A549 treated with CORT108297 at 1 μM for 4 hours (cell line): ENCODE measurements at places on chromosomes 1 and 21. TPM values are rescaled to one million over a fixed set of nuclear protein-coding genes. Genes with fewer than 3 reads are reported as not detected.

The ZNF593OS gene
- total RNA-seq, result 0.09 to 0.47 TPM in 2 of 5 replicates, not detected in the others

The CFHR2 gene
- total RNA-seq, result not detected in 5 replicates

The CD1E gene
- total RNA-seq, result not detected in 5 replicates

The AIM2 gene
- not detected in 5 replicates for total RNA-seq

The PM20D1 gene
- not detected in 5 replicates for total RNA-seq

The ARHGEF10L gene
- total RNA-seq, result 4.8 to 8.5 TPM (median 6.9 TPM) in 5 replicates

The ADAMTS1 gene
- total RNA-seq, result 0.07 to 0.19 TPM (median 0.17 TPM) in 5 replicates

The BEND5 gene
- total RNA-seq, result not detected in 5 replicates
